ENCODE measurements at places on chromosomes 6 and 20.
A peak's percentile ranks its signal among the peaks of the same experiment; 100 is the strongest.

DNA sequence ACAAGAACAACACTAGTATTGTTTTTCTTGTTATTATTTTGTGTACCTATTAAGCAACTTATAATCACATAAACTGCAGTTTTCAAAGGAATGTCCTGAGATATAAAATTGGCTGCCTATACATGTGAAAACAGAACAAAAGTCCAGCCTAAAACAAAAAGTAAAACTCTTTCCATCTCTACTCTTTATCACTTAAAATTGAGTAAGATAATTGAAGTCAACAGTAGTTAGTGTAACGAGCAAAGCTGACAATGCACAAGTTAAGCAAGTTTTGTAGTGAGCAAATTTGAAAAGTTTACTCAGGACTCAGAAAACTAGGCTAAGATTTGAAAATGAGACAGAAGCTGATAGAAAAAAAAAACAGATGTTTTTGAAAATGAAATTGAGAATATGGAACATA, 941.4 kb upstream of the MAN1A1 start:
- DNase-seq = no peak

GRCh38 chr6:83536034-83536646, 23.8 kb downstream of the PRSS35 start:
- DNase-seq = peak; percentile 64

GRCh38 chr6:26545627-26546026, 7.5 kb downstream of the HMGN4 start:
- DNase-seq = no peak

DNA sequence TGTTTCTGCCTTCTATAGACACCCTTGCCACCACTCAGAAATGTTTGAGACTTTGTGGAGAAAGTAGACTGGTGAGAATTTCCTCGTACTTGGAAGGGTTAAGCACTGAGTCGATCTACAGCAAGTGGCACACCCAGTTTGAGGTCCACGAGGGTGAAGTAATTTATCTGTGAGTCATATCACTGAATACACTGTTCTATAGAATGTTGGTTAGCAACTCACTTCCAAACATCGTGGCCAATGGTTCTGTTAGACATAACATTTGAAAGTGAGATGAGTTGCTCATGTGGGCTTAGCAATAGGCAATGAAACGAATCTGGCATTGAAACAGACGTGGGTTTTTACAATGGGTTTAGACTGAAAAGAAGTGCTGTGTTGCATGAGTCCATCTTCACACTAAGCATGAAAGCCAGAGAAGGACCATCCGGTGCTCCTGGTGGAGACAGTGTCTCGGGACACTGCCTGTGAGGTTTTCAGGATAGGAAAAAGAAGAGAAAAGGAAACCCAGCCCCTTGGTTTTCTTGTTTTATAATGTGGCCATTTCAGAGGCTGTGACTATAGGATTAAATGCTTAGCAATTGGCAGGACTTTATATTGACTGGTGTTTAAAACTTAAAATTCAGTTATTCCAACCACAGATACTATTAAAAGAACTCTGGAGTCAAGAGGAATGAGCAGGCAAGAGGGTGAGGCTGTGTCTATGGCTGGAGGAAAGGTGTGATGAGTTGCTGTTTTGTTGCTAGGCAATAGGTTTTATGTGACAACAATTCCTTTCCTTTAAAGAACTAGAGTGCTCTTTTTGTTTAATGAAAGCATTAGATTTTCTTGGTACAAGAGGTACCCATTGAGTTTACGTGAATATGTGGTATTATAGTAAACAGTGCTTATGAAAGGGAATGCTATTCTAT, 31.0 kb upstream of the EZR start:
- DNase-seq = peak; percentile 50

GRCh38 chr6:121201105-121201504, 133.2 kb downstream of the TBC1D32 start:
- no peak for DNase-seq

DNA sequence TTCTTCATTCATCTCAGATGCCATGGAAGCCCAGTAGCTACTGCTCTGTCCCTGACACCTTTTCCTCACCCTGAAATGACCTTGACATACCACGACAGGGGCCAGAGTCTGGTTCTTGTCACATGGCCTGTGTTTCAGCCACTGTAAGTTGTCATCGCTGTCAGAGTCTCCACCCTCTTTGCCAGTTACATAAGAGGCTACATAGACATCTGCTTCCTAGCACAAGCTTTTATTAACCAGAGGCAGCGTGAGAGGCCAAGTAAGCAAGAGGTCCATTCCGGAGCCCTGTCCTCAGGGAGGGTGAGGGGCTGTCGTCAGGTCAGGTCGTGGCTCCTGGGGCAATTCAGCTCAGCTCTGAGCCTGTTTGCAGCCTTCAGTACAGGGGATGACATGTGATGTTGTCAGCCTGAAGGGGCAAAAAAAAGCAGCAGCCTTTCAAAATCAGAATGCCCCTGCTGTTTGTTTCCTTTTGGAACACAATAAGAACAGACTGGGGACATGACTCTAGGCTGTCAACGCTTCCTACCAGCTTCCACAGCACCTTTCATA, 146.3 kb downstream of the MTFR2 start:
- peak; percentile 23 for DNase-seq

DNA sequence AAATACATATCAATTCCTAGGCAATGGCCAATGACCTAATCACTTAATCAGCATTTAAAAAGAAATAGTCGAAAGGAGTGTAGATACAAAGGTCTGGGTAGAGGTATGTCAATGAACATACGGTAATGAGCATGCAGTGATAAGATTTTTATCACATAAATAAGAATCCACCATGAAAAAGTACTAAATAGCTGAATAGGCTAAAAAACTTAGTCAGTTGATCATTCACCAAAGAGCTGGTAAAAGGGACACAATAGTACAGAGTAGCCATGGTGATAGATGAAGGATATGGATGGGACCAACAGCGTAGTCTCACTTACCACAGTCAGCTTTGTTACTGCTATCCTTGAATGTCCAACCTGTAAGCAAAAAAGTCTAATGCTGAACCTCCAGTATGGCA, 1018.6 kb upstream of the EYS start:
- DNase-seq = no peak

DNA sequence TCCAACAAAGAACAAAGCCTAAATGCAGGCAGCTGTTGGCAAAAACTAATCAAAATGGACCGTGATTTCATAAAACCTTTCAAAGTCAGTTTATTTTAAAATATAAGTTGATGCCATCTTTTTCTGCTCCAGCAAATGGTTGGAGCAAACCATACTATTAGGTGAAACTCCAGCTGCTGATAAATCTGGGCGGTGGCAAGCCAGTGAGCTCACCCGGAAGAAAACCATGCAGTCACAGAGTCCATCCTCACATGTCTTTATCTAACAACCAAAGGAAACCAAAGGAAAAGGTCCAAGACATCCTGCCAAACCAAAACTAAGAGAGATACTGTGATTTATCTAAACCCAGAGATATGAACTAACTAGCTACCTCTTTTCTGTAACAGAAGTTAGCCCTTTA, 72.6 kb downstream of the HIVEP2 start:
- no peak for DNase-seq

- DNase-seq = peak; percentile 11
Observed at GRCh38 chr20:62590309-62591121, 51.8 kb upstream of the SLCO4A1 start.

DNA sequence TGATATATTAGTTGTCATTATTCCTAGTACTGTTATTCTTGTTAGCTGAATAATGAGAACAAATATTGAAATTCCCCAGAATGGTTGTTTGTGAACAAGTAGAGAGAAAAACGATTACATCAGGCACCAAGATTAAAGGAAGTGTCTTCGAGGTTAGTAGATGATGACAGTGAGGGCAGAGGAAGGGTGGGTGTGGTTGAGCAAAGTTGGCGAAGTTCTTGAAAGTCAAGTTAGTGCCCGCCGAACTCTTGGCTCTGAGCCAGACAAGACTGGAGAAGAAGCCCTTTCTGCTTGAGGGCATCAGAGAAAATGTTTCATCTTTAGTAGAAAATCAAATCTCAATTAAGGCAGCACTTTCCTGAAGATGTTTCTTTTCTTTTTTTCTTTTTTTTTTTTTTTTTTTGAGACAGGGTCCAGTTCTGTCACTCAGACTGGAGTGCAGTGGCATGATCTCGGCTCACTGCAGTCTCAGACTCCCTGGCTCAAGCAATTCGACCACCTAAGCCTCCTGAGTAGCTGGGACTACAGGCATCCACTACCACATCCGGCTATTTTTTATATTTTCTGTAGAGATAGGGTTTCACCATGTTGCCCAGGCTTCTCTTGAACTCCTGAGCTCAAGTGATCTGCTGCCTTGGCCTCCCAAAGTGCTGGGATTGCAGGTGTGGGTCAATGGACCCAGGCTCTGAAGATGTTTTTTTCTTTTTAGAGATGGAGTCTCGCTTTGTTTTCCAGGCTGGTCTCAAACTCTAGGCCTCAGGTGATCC, 77.1 kb downstream of the SGK1 start:
- DNase-seq = peak; percentile 18

DNA sequence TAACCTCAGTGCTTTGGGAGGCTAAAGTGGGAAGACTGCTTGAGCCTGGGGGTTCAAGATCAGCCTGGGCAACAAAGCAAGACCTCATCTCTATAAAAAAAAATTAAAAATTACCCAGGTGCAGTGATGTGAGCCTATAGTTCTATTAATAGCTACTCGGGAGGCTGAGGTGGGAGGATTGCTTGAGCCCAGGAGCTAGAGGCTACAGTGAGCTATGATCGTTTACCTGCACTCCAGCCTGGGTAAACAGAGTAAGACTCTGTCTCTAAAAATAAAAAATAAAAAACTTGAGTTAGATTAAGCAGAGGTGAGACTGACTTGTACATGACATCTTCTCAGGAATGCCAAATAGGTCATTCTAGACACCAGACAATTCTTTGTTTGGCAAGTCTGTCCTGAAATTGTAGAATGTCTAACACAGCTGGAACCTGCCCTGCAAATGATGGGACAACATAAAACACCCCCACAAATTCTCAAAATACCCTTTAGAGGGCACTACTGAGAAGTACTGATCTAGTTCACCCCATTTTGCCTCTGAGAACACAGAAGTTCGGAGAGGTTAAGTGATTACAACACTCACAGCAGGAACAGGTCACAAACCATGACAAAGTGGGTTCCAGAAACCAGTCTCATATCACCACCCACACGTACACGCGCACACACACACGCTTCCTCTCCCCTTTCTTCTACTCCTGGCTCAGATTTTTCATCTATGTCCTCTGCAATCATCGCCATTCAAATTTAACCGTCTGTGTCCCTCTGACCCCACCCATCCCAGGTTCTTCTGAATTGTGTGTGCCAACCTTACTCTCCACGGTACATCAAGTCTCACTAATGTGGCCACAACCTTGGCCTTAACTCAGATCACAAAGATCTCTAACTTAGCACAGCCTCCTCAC, 38.3 kb downstream of the ARHGAP18 start:
- peak; percentile 32 for DNase-seq

DNA sequence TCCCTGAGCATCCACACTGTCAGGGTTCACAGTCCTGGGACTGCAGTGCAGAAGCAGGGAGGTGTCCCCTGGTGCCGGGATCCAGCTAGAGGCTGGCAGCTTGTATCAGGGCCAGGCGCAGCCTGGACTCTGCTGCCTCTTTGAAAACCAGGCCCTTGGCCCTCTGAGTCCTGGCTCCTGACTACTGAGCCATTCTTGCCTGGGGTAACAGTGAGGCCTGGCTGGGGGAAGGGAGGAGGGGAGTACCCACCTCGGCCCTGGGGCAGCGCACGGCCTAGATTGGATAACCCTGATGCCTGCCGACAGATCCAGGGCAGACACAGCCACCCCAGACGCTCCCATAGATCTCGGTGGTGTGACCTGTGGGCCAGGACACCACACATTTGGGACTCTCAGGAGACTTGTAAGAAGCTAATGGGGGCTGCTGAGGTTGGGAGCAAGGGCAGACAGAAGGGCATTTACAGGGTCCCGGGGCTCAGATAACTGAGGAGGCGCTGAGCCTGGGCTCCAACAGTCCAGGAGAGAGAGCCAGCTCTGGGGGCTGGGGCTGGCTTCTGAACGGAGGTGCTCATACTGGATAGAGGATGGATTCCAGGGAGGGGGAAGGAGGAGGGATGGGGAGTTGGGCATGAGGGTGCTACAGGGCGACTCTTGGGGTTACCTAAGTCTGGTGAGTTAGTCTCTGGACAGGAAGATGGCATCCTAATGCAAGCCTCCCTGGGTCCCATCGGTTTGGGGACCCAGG, 30.5 kb downstream of the SPDEF start:
- DNase-seq = no peak

GRCh38 chr6:90190752-90191395, 105.8 kb downstream of the BACH2 start:
- DNase-seq = no peak

GRCh38 chr6:132205946-132206345, 195.3 kb downstream of the MOXD1 start:
- no peak for DNase-seq

- DNase-seq = no peak
Observed at GRCh38 chr6:18748314-18748713, 361.2 kb downstream of the RNF144B start.

DNA sequence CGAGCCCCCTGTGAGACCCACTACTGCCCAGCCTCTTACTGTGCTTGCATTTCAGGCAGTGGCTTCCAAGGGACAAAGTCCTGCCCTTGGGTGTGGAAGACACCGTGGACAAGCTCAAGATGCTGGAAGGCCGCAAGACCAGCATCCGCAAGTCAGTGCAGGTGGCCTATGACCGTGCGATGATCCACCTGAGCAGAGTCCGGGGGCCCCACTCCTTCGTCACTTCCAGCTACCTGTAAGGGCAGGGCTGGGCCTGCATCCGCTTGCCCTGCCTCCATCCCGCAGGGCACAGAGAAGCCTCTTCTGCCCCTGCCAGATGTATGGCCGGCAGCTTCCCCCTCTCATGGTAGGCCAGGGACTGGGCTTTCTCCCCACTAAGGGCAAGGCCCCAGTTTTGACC, 33.8 kb downstream of the BRPF3 start:
- DNase-seq = no peak

DNA sequence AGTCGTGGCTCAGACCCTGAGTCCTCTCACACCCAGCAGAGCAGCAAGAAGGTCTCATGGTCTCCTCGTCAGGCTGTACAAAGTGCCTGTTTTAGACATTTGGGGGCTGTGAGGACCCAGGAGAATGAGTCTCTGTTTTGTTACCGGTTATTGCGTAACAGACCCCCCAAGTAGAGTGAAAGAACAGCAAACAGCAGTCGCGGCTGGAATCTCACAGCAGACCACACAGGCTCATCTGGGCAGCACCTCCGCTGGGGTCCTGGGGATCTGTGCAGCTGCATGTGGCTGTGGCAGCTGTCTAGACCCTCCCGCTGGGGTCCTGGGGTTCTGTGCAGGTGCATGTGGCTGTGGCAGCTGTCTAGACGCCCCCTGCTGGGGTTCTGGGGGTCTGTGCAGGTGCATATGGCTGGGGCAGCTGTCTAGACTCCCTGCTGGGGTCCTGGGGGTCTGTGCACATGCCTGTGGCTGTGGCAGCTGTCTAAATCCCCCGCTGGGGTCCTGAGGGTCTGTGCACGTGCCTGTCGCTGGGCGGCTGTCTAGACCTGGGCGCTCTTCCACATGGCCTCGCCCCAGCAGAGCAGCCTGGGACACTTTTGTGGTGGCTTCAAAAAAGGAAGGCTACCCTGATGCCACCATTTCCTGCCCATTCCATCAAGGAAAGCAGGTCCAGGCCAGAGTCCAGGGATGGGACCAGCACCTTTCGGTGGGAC, 24.7 kb downstream of the ENTPD6 start:
- DNase-seq = peak; percentile 29

GRCh38 chr6:107066697-107067659, 39.0 kb downstream of the MTRES1 start:
- no peak for DNase-seq

GRCh38 chr6:6891949-6892461, 215.8 kb upstream of the RREB1 start:
- DNase-seq = no peak

- no peak for DNase-seq
Observed at GRCh38 chr6:146265056-146265455, 236.2 kb downstream of the GRM1 start.

All from lung microvascular endothelial cell (primary cell).